ENCODE measurements at places on chromosomes 16 and 17.

- no peak for DNase-seq
Measured at GRCh38 chr17:37025847-37026530, 77.2 kb downstream of the AATF start.

DNA sequence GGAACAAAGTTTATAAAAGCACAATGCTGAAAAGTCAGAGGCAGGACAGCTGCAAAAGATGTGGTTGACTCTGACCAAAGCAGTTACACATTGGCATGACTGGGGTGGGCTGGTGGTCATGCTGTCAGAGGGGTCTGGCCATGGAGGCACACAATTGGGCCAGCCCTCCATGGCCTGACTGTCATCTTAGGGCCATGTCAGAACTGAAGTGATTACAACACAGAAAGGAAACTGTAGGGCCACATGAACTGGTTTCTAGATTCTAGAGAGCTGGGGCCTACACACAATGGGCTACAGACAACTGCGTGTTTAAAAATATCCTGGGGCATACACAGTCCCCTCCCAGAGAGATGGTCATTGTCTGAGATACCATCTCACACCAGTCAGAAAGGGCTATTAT is 380.6 kb downstream of the GRIN2A start:
- DNase-seq, result no peak

DNA sequence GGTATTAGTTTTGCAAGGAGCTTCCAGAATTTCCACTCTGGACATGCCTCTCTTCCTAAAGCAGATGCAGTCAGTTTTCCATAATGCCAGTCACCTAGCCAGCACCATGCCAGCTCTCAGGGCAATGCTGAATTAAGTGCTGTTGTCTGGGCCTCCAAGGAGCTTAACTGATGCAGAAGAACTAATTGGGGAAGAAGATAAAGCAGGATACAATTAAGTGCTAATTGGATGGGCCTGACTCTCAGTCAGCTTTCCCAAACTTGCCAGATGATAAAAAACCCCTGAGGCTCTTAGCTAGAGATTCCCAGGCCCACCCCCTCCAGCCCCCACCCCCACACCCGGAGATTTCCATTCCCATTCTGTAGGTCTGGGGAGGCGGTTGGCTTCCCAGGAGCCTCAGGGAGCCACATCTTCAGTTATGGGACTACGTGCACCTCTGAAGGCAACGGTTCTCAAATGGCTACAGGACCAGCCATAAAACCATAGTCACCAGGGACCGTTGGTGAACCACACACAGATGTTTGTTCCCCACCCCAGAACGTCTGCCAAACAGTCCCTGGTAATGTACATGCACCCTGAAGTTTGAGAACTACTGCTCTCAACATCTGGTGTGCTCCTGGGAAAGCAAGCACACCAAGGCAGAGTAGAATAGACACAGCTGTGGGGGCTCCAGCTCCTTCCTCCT is 499.1 kb upstream of the CDH5 start:
- no peak for DNase-seq

GRCh38 chr16:2385190-2385836 is 43.9 kb upstream of the CCNF start:
- no peak for DNase-seq

DNA sequence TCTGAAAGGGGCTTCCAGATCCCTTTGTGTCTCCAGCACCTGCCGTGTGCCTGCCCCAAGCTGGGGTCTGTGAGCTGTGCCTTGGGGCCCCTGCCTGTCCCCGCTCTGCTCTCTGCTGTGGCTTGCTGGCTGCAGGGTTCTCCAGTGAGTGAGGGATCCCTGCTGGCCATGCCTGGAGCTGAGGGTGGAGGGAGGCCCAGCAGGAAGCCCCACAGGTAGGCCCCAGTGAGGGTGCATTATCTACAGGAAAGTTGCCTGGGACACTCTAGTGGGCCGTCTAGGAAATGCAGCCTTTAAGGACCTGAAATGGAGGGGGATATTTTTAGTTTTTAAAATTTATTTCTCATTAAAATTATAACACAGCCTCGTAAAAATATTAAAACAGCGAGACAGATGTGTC is 50.9 kb downstream of the JPH3 start:
- DNase-seq, result no peak

DNA sequence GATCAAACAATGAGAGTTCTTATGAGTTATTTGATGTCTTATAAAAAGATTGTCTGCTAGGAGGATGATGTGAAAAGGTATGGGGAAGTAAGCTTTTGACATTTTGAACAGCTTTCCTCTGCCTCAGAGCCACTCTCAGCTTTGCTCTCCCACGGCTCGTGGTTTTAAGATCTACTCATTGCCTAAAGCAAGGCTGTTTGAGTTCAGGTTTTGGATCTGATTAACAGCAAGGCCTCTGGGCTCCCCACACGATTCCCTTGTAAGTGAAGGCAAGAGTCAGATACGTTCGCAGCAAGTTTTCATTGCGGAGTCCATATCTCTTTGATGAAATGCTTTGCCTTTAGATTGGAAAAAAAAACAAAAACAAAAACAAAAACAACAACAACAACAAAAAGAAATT is 515.0 kb upstream of the SALL1 start:
- DNase-seq, result no peak

DNA sequence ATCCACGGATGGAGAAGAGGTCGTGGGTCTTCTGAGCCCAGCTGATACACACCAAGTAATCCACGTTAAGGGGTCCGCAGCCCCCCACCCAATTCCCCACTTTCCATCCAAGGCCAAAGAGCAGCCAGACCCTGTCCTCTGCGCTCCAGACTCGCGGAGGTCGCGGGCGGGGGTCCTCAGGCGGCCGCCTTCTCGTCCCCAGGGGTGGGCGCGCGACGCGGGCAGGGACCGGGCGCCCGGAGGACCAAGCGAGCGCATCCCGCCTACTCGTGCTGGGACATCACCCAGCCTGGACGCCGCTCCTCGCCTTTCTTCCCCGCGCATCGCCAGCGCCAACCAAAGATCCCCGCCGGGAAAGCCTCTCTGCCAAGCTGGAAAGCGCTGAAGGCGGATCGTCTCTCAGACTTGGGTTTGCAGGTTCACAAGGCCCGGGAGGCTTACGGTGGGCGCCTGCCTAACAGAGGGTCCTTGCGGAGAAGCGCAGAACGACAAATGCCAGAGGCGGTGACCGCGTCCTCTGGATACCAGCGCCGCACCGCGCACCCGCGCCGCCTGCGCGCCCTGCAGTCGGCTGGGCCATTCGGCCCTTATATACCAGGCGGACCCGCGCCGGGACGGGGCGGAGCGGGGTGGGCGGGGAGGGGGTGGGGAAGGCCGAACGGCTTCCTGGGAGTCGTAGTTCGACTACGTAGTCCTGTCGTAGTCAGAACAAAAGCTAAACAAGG is 471.6 kb downstream of the SOX9 start:
- DNase-seq, result peak; percentile 71

Measured in CD4-positive, alpha-beta T cell treated with Interleukin-4 for 1 hour (primary cell).